ENCODE measurements at places on chromosomes 16 and 17.
A peak's percentile ranks its signal among the peaks of the same experiment; 100 is the strongest.

- no peak for DNase-seq
Measured at GRCh38 chr17:64174686-64175456, 44.9 kb upstream of the ERN1 start.

- DNase-seq: no peak
Measured at GRCh38 chr17:76120658-76121008, 17.0 kb upstream of the EXOC7 start.

DNA sequence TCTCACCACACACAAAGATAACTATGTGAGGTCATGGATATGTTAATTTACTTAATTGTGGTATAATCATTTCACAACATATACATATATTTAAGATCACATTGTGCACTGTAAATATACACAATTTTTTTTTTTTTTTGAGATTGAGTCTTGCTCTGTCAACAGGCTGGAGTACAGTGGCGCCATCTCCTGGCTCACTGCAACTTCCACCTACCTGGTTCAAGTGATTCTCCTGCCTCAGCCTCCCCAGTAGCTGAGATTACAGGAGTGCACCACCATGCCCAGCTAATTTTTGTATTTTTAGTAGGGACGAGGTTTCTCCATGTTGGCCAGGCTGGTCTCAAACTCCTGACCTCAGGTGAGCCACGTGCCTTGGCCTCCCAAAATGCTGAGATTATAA is 11.5 kb upstream of the PRSS54 start:
- no peak for DNase-seq

GRCh38 chr17:17510456-17511292 is 14.5 kb upstream of the RASD1 start:
- DNase-seq: no peak

DNA sequence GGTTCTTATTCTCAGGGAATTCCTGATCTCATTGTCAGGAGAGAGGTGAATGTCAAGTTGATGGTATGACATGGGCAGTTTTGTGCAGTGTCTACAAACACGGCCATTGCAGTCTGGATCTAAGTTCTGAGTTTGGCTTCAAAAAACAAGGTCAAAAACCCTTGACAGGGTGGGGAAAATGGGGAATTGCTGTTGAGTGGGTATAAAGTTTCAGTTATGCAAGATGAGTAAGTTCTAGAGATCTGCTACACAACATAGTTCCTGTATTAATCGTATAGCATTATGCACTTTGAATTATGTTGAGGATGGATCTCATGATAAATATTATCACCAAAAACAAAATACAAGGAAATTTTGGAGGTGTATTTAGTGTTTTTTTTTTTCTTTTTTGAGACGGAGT is 36.6 kb upstream of the CARMIL2 start:
- DNase-seq: no peak

DNA sequence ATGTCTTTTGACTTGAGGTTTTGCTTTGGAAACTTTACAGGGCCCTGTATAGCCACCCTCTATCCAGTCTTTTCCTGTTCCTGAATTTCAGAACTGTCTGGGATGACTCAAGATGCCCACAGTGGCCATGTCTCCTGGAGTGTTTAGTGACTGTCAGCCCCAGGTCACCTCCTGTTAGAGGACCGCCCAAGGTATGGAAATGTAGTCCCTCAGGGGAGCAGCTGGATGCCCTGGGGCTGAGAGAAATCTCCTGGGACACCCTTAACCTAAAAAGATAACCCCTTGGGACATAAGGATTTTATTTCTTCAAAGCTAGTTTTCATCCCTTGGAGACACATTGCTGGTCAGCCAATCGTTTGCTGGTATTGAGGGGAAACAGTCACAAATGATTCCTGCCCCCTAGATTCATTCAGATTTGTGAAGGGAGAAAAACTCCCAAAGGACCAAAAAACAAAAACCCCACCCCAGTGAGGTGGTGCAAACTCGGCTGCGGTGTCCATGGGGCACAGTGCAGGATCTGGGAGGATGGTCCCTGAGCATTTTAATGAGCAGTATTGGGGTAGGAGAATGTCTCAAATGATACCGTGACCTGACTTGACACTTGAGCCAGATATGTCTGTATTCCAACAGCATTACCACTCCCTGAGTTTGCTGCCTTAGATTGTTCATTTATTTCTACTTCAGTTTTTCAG is 1.7 kb downstream of the ZNF267 start:
- no peak for DNase-seq

- no peak for DNase-seq
Measured at GRCh38 chr16:49647673-49648072, 208.2 kb downstream of the ZNF423 start.

DNA sequence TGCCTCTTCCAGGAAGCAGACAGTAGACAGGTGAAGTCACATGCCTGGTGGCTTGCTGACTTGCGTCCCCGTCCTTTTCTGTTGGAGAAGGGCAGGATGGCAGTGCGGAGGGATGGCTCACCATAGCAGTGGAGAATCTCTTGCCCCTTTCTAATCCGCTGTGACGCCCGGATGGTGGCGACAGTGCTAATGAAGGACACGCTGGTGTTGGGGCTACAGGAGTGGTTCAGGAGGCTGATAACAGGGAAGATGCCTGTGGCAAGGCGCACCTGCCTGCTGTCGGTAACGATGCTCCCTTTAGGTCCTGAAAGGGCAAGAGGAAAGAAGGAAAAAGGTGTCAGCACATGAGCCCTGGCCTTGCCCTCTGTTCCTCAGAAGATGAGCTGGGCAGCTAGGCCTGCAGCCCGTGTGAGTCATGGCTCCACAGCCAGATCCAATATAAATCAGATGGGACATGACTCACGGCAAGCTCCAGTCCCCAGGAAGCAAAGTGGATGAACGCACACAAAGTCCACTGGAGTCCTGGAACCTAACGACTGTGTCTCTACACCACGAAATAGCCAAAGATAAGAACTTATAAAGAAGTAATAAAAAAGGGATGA is 25.5 kb downstream of the SERPINF1 start:
- peak; percentile 62 for DNase-seq

DNA sequence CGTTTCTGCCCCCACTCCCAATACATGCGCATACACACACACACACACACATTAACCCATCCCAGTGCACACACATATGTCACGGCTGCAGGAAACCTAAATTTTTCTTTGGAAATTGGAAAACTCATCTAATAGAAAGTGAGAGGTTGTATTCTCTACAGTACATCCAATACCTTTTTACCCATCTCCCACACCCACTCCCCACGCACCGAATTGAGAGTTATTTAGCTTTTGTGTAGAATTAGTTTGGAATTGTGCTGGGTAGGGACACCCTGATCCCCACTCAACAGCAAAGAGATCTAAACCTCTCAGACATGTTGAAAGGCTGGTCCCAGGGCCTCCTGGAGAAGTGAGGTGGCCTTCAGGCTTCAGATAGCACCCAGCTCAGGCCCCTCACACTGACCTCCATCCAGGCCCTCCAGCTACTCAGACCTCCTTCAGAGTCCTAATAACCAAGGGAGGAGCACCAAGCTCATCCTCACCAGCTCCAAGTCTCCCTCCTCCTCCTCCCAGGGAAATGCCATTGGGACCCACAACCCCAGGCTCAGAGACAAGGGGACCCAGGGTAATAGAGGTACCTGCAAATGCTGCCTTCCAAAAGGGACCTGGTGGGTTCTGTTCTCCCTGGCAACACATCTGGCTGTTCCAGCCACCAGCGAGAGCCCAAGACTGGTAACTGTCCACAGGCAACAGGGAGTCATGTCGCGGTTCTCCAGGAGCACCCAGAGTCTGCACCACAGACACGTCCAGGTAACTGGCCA is 955 bp downstream of the HOXB13 start:
- no peak for DNase-seq

DNA sequence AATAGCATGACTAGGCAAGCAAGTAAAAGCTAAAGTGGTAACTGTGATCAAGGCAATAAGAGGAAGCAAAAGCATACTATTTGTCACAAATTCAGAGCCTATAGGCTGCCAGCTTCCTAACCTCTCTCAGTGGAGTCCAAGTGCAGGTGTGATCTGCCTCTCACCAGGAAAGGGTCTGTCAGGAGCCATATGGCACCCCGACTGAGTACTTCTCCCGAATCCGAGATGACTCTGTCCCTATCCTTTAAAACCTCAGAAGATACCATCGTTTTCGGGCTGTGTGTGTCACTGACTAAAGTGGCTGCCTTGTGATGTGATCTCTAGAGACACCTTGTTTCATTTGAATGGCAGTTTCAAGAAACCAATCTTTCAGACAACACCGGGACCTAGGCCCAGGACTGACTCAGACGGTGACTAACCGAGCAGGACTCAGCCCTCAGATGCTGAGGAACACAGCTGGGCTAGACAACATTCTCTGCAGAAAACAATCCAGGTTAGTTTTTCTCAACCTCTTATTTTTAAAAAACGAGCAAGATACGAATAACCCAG is 63.6 kb downstream of the SMG6 start:
- peak; percentile 62 for DNase-seq

DNA sequence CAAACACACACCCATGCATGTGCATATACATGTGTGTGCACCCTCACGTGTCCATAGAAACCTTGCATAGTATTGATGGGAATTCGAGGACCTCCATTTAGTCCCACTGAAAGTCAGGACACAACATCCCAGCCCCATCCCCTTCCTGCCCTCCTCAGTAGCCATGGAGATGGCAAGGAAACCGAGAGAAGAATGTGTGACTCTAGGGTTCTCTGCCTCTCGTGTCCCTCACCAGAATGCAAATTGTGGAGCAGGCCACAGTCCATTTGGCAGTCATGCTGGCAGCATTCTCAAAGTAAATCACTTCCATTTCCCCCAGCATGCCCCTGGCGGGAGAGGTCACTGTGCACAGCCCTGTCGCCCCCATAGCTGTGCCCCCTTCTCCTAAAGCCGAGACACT is 141.1 kb downstream of the MSI2 start:
- DNase-seq: no peak

GRCh38 chr17:60463157-60463835 is 41.0 kb downstream of the CHCT1 start:
- no peak for DNase-seq

DNA sequence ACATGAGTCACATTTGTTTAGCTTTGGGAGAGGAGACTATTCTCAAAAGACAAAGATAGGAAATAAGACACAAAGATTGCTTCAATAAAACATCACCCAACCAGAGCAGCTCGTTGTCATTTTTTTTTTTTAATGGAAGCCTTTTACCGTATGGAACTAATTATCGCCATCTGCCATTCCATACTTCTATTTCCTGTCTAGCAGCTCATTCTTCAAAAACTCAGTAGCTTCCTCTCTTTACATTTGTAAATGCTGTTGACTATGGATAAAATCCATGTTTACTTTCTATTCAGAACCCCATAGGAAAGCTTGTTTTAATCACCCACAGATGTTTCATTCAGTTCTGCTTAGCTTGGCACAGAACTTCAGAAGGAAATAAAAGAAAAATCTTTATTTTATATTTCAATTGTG is 110.0 kb upstream of the PSMD7 start:
- DNase-seq: peak; percentile 68

DNA sequence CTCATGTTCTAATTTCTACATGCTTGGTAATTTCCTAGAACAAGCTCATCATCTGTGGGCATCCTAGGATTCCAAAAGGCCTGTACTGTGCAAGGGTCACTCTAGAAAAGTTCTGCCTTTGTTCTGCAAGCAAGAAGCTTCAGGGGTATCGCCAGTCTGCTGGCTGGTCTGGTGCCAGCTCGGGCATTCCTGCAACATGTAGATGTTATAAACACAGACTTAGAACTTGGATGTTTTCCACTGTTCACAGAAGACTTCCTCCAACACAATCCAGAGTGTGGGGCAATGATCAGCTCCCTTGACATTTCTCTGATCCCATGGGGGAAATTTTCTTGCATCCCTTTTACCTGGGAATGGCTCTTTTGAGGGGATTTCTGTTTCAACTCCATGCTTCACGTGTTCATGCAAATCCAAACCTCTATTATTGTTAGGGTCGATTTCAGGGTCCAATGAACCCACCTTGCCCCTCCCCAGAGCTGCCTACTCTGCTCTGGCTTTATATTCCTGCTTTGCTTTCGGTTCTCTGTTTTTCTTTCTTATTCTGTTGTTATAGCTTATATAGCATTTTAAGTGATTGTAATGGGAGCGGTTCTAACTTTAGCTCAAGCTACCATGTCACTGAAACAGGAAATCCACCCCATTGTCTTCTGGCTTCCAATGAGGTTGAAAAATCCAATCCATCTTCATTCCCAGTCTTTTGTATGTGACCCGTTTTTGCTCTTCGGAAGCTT is 25.3 kb downstream of the UBE2O start:
- peak; percentile 68 for DNase-seq

- peak; percentile 47 for DNase-seq
Measured at GRCh38 chr16:51150165-51150887, 744 bp downstream of the SALL1 start.

GRCh38 chr16:47139561-47140185 is 4.1 kb downstream of the NETO2 start:
- no peak for DNase-seq

Data from SJSA1 (cell line).